ENCODE measurements at places on chromosomes 16 and 17.

- no peak for DNase-seq
Observed at GRCh38 chr16:35598696-35599332, 2139.4 kb downstream of the TP53TG3F start.

- DNase-seq: no peak
Observed at GRCh38 chr16:59121411-59122261, 387.5 kb upstream of the GOT2 start.

DNA sequence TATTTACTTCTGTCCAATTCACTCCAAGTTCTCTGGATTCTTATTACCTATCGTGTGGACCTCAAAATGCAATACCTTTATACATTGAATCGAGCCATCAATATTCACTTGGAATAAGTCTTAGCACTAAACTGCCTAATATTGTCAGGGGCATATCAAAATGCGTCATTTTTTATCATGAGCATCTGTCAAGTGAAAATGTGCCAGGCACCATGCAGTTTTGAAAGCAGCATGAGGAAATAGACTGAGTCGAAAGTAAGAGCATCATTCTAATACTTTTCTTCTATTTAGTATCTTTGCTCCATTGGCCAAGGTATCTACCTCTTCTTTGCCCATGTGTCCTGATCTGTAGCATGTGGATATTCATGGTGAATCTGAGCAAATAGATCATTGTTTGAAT, 1193.4 kb downstream of the CDH11 start:
- no peak for DNase-seq

GRCh38 chr17:21815352-21816063, 123.2 kb downstream of the KCNJ18 start:
- DNase-seq: no peak

GRCh38 chr17:21522755-21523336, 146.7 kb downstream of the KCNJ12 start:
- DNase-seq: no peak

DNA sequence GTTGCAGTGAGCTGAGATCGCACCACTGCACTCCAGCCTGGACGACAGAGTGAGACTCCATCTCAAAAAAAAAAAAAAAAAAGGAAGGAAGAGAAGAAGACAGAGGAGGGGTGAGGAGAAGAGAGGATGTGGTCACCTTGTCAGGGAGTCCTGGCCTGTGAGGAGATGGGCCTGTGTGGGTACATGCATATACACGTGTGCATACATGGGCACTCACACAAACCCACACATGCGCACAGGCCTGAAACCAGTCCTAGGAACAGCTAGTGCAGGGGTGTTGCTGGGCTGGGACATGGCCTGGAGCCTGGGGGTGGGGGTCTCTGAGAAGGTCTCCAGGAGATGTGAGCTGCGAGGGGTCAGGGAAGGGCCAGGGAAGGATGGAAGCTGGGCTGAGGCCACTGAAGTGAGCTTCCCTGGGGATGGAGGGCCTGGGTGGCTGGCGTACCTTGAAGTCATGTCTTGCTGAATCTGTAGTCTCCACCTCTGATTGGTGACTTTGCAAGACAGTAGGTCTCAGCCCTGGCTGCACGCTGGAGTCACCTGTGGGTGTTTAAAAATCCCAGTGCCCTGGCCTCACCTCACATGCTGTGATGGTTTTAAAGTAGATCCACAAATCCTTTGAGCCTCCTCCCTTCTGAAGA, 72.4 kb downstream of the MRM1 start:
- DNase-seq: no peak

- DNase-seq: peak; percentile 56
Observed at GRCh38 chr16:10964891-10965326, 20.5 kb downstream of the CLEC16A start.

DNA sequence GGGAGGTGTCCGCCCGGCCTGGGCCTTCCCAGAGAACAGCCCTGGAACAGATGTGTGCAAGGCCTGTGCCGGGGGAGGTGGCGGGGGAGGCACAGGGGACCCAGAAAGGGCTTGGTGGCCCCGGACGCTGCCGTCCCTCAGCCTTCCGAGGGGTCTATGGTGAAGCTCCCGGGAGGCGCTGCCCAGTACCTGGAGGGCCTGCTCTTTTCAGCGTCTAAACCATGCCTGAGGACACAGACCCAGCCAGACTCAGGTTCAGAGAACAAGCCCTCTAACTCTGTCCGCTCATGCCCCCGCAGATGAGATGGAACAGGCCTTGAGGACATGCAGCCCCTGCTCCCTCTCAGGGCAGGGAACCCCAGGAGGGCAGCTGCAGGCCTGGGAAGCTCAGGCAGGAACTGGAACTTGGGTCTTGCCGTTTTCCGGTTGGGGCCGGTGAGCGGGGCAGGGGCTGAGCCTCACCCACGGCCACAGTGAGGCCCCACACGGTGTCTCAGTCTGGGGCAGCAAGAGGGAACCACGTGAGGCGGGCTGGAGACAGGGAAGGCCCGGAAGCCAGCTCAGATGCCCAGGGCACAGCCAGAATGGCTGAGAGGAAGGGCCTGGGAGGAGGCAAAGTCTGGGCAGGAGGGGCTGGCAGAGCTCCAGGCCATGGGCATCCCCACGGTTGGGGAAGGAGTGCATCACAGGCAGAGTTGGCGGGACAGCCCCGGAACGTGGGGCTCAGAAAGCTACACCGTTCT, 12.5 kb downstream of the SLC16A3 start:
- DNase-seq: no peak

GRCh38 chr16:88975511-88976061, 1.4 kb downstream of the CBFA2T3 start:
- DNase-seq: no peak

GRCh38 chr17:57908278-57908677, 46.9 kb downstream of the CUEDC1 start:
- no peak for DNase-seq

GRCh38 chr16:15037745-15038144, 18.1 kb downstream of the NTAN1 start:
- DNase-seq: no peak

DNA sequence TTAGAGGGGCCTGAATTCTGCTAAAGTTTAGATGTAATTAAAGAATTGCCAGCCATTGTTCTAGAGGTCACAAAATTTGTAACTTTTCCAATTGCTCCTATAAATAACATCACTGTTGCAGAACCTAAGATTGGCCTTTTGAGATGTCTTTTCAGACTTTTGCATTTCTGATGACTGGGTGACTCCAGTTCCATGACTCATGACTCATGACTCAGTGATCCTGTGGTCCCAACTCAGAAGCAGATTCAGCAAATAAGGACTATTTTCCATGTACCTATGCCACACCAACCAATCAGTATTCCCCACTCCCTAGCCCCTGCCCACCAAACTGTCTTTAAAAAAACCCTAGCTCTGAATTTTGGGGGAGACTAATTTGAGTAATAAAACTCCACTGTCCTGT, 740.9 kb downstream of the CDH8 start:
- DNase-seq: no peak

DNA sequence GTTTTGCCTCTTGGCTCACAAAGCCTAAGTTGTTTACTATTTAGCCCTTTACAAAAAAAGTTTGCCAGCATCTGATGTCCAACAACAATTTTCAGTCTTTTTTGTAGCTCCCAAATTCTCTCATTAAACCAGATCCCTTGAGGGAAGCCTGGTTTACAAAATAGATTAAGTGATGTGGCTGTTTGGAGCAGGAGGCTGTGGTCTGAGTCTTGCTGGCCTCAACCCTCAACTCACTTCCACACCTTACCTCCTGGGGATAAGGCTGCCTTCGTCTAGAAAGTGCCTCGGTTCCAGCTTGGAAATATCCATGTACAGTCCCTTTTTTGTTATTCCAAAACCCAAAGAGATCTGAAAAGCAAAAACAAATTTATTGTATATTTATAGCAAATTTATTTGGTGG, 138.4 kb downstream of the WWOX start:
- DNase-seq: no peak

DNA sequence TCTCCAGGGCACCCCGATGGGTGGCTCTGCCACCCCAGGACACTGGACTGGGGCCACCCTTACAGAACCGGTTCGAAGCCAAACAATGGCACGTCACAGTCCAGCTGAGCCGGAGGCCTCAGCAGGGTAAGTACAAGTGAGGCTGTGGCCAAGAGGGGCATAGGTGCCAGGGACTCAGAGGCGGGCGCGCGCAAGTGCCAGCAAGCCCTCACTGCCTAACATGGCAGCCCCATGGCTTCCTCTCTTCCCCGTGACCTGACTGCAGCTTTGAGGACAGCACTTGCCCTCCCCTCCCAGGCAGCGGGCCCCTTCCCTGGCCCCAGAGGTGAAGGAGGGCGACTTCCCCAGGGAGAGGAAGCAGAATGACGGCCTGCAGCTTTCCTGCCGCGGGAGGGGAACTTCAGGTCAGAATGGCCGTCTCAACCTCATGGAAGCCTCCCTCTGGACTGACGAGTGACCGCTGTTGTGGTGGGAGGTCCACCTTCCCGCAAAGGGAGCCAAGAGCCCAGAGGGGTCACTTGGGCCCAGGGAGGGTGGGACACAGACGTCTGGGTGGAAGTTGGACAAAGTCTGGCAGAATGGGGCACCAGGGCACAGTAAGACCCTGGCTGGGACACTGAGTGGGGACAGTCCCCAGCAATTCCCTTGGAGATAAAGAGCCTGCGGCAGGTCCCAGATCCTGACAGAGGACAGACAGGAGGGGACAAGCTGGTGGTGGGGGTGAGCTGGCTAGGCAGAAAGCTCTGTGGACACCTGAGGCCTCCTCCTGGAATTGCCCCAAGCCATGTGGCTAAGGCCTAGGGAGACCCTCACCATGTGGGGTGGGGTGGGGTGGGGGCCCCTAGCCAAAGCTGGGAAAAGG, 52.1 kb upstream of the TOB1 start:
- DNase-seq: no peak

- DNase-seq: no peak
Observed at GRCh38 chr17:19269641-19270040, 32.5 kb downstream of the EPN2 start.

DNA sequence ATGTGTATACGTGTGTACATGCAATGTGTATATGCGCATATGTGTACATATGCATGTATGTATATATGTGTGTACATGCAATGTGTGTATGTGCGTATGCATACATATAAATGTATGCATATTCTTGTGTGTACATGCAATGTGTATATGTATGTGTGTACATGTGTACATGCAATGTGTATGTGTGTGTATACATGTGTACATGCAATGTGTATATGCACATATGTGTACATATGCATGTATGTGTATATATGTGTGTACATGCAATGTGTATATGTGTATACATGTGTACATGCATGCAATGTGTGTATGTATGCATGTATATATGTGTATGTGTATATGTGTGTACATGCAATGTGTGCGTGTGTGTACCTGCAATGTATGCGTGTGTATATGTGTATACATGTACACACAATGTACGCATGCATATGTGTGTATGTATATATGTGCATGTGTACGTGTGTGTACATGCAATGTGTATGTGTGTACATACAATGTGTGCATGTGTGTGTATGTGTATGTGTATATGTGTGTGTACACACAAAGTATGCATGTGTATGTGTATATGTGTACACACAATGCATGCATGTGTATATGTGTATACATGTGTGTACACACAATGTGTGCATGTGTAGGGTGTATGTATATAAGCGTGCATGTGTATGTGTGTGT, 167.7 kb downstream of the SHISA9 start:
- DNase-seq: no peak

GRCh38 chr17:16948587-16949376, 23.1 kb downstream of the TNFRSF13B start:
- DNase-seq: no peak

DNA sequence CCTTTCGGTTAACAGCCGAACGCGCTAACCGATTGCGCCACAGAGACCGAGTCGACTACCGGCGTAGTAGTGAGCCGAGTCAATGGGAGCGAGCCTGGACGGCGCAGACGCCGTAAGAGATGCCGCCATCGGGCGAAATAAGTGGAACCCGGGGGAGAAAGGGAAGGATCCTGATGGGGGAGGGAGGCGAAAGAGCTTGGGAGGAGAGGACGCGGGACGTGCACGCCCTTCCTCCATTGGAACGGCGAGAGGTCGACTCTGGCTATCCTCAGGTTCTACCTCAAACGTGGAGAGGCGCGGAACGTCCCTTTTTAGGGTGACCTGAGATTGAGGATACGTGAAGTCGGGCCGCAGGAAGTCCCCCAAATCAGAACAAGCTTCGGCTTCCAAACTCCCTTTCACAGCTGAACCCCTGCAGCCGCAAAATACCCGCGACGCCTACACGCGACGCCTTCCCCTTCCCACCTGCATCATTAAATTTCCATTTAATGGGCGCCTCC, 683 bp upstream of the PSMB3 start:
- peak; percentile 84 for DNase-seq

Data from activated CD4-positive, alpha-beta T cell treated with anti-CD3 and anti-CD28 coated beads, Interleukin-2, amount 50 U/mL, for 1 hour (primary cell).